Hematopoietic multipotent progenitor cell treated with erythropoietin and hydrocortisone succinate and interleukin-3 and kit ligand, for 4 days (in vitro differentiated cells): ENCODE measurements at places on chromosomes 16 and 17.

- DNase-seq: peak; percentile 56
Measured at GRCh38 chr16:50025537-50025931, 509 bp downstream of the CNEP1R1 start.

- no peak for DNase-seq
Measured at GRCh38 chr17:70076831-70077230, 1.8 kb downstream of the KCNJ16 start.

DNA sequence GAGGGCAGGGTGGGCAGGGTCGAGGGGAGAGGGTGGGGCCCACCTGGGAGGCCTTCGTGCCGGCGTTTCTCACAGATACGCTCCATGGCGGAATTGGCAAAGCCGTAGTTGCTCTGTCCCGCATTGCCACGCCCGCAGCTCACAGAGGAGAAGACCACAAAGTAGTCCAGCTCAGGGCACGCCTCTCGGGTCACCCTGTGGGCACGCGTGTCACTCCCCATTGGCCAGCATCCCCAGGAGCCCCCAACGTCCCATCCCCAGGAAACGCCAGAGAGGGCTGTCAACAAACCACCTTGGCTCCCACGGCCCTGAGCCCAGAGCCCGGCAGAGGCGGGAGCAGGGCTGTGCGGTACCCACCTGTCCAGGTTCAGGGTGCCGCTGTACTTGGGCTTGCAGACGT lies 16.1 kb downstream of the FASN start:
- no peak for DNase-seq

GRCh38 chr17:37694734-37695133 lies 50.1 kb downstream of the HNF1B start:
- DNase-seq: no peak

- no peak for DNase-seq
Measured at GRCh38 chr17:19237389-19238166, 412 bp downstream of the EPN2 start.

GRCh38 chr17:52079496-52079895 lies 79.0 kb downstream of the CA10 start:
- DNase-seq: no peak

DNA sequence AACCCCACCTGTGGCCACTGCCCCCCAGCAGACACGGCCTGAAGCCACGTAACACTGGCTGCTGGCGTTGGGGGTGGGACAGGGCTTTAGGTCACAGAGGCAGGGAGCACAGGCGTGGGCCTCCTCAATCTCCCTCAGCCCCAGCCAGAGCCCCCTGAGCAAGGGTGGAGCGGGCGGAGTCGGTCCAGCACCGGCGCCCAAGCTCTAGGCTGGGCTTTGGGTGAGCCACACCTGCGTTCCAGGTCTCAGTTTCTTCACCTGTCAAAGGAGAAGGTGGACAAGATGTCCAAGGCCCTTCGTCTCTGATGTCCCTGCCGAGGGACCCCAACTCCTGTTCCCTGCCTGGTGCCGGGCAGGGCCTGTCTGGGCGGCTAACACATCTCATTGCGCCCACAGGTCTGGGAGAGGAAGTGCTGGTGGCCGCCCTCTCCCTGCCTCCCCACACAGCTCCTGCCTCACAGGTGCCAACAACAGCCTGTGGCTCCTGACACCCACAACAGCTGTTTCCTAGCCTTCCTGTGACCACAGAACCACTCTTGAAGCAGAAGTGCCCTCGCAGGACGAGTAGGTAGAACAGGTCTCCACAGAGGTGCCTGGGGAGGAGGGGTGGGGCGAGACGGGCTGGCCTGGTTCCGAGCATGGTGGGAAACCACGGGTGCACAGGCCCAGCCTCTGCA lies 12.0 kb downstream of the FAM83G start:
- peak; percentile 71 for DNase-seq

GRCh38 chr17:79803421-79803996 lies 6.6 kb upstream of the CBX8 start:
- DNase-seq: peak; percentile 64

- DNase-seq: peak; percentile 51
Measured at GRCh38 chr16:555528-556473, 4.4 kb upstream of the PRR35 start.

GRCh38 chr17:31092475-31093064 lies 2.2 kb upstream of the NF1 start:
- DNase-seq: no peak

DNA sequence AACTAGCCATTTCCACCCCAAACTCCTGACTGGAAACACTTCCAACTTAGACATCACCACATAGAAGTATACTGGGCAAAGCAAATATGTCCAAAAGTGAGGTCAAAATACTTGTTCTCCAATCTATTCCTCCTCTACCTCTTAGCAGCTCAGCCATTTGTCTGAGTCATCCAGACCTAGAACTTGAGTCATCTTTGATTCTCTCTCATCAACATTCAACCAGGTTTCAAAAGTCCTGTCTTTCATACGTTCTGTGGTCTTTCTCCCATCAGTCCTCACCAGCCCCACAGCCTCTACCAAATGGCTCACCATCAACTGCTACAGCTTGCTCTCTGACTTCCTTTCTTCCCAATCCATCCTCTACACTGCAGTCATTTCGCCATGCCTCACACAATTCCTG lies 6.8 kb downstream of the ANKFY1 start:
- no peak for DNase-seq

- no peak for DNase-seq
Measured at GRCh38 chr17:27407916-27408864, 48.1 kb upstream of the KSR1 start.

- DNase-seq: peak; percentile 58
Measured at GRCh38 chr16:58507195-58507962, 7.4 kb downstream of the NDRG4 start.

DNA sequence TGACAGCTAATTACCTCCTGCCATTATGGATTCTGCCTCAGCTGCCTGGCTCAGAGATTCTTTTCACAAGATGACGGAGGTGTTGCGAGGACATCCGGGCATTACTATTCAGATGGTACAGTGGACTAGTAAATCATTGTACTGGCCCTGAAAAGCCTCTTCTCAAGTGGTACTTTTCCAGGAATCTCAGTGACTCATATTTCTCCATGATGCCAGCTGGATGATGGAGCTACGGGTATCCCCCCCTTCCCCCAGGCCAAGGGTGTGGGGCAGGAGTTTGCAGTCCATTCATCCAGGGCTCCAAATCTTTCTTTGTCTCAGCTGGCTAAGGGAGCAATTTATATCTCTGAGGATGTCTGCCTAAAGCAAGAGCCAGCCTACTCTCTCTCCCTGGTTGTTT lies 107.7 kb upstream of the GPR139 start:
- no peak for DNase-seq

DNA sequence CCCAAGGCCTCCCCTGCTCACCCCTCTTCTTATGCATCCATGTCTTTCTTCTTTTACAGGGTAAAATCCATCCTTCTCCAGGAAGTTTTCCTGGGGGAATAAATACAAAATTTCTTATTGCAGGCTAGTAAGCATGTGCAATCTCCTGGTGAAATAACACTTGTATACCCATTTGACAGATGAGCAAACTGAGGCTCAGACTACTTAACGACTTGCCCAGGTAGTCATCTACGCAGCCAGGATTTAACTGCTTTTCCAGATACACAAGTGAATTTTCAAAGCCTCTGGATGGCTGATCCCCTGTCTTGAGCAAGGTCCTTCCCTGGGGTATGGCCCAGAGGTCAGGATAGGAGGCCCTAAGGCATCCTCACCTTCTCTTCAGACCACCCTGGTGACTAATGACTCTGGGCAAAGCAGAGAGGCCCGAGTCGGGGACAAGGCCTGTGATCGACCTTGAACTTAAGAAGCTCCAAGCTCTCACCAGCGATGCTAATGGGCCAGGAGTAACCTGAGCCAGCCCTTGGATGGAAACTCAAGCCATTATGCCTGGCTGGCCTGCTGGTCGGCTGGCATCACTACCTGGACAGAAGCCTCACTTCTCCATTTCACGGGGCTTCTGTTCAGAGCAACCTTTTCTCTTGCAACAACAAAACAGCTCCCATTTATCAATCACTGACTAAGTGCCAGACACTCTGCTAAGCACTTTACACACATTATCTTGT lies 33.1 kb downstream of the ZNF423 start:
- DNase-seq: no peak

DNA sequence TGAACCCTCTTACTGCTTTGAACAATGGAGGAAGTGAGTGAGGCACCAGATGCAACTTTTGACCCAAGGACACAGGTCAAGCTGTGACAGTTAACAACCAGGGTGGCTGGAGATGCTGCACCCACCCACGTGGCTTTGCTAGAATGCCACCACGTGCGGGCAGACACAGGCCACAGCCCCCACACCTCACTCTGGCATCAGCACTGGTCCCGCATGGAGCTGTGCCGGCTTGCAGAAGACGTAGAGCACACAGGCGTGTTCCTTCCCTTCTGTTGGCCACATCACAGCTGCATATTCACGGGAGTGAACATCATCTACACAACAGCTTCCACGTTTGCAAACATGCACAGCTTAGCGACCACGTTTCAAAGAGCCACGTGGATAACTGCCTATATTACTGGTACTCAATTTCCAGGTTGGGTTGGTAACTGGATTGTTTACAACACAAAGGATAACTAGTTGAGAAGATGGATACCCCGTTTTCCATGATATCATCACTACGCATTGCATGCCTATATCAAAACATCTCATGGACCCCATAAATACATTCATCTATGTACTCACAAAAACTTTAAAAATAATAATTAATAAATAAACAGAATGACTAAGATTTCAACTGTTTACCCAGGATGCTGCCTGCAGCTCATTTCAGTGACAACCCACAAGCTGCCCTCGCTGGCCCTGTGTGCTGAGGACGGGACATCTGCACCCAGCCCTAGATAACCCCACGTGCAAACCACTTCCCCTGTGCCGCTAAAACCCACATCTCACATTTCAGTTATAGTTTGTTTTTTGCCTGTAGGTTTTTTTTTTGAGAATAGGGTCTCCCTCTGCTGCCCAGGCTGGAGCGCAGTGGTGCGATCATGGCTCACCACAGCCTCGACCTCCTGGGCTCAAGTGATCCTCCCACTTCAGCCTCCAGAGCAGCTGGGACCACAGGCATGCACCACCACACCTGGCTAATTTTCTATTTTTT lies 132.0 kb downstream of the ANKRD11 start:
- peak; percentile 82 for DNase-seq

DNA sequence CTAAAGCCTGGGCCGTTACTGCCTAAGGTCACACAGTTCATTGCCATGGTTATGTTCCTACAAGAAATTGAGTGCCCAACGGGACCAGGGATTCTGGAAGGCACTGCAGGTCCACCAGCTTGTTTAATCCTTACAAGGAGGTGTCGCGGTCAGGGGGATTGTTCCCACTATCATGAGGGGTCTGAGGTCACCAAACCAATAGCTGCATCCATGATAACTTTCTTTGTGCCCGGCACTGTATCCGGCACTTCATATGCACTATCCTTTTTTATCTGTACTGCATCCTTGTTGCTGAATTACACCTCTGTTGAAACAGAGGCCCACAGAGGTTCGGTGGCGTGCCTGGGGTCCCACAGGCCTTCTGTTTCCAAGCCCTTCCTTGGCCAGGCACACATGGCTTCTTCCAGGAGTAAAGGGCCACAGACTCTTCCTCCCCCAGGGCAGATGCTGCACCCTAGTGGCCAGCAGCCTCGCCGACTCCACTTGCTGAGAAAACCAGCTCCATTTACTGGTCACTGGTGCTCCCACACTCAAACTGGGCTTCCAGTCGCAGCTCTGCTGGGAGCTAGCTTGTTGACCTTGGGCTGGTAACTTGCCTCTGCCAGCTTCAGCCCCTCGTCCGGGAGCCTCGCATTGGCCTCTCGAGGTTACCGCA lies 82.0 kb upstream of the PLCG2 start:
- DNase-seq: peak; percentile 90

DNA sequence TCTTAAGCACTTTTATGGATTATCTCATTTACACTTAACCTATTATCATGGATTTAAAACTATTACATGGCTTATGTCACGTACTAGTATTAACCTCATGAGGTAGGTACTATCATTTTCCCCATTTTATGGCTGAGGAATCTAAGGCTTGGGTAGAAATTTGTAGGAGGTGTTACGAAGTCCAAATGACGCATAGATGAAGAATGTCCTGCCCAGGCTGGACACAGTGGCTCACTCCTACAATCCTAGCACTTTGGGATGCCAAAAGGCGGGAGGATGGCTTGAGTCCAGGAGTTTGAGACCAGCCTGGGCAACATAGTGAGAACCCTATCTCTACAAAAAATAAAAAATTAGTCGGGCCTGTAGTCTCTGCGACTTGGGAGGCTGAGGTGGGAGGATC lies 4.8 kb upstream of the C1QL1 start:
- no peak for DNase-seq

GRCh38 chr17:81802856-81803643 lies 900 bp upstream of the GCGR start:
- DNase-seq: no peak

DNA sequence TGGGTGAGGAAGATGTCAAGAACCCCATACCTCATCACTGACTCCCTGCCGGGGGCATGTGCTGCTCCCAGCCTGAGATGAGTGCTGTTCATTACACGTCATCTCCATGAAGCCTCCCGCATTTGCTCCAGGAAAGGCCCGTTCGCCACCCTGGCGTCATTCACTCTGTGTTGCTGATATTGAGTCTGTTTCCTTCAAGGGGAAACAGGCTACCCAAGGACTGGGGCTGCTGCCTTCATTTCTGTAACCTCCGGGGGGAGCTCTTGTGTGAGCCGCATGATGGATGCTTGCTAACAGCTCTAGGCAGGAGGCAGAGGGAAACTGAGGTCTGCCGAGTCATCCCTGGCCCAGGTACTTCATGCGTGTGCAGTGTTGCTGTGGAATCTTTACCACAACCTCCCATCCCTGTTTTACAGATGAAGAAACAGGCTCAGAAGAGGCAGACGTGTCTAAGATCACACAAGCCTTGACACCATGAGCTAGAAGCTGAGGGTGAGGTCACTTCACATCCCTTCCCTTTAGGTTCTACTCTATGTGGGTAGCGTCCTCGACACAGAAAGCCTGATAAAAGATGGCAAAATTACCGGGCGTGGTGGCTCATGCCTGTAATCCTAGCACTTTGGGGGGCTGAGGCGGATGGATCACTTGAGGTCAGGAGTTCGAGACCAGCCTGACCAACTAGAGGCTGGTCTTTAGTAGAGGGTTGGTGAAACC lies 3.5 kb upstream of the ARMC5 start:
- peak; percentile 76 for DNase-seq

DNA sequence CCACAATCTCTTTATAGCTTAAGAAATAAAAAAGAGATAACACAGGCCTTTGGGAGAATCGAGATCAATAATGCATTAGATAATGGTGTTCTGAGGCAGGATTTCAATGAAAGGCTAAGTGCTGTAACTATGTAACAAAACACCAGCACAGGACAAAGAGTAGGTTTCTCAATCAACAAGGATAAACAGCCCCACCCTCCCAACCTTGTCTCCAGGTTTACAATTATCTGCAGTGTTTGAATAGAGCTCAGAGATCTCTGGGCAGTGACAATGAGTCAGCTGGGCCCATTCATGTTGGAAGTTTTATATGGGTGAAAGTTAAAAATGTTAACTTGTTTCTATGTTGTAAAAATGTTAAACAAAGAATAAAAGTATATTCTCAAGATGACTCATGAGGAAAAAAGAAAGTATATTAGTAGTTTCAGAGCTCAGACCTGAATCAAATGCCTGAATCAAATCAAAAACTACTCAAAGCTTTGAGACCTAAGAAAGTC lies 17.0 kb upstream of the KRT20 start:
- no peak for DNase-seq

GRCh38 chr17:75459590-75460267 lies 3.3 kb downstream of the TMEM94 start:
- peak; percentile 60 for DNase-seq

- DNase-seq: no peak
Measured at GRCh38 chr17:13272296-13272695, 254.5 kb upstream of the ELAC2 start.

- no peak for DNase-seq
Measured at GRCh38 chr17:1737531-1738291, 5.0 kb upstream of the SERPINF2 start.

GRCh38 chr16:85612801-85613603 lies at the start of gene GSE1:
GSE1 (plus strand) TSS chr16:85613322; CDS start chr16:85613392, 70 bp downstream.
- DNase-seq: peak; percentile 96
